ENCODE measurements at places on chromosomes 7 and 10.

- no peak for DNase-seq
These were observed 965 bp upstream of the CAMK1D start for GRCh38 chr10:12348294-12348869.

DNA sequence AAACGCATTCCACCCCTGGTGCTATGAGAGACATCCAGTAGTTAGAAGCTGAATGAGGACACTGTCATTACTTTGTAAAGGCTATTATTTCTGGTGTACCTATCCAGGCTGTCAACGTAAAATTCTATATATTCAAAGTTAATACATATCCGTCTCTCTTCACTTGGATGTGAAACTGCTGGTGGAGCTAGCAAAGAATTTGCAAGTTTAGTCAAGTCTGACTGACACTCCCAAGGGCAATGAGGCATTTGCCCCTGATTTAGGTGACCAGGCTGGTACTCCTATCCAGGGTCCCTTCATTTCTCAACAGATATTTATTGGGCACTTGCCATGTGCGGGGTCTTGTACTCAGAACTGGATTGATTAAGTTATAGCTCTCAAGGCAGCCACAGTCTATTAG lies 260.1 kb upstream of the CDC14C start:
- no peak for DNase-seq

- DNase-seq = no peak
These were observed 14.1 kb upstream of the TMEM72 start for GRCh38 chr10:44897049-44897448.

- no peak for DNase-seq
These were observed 283.8 kb upstream of the C7orf33 start for GRCh38 chr7:148306759-148307158.

GRCh38 chr10:29880856-29881255 lies 178.5 kb downstream of the JCAD start:
- DNase-seq = no peak

DNA sequence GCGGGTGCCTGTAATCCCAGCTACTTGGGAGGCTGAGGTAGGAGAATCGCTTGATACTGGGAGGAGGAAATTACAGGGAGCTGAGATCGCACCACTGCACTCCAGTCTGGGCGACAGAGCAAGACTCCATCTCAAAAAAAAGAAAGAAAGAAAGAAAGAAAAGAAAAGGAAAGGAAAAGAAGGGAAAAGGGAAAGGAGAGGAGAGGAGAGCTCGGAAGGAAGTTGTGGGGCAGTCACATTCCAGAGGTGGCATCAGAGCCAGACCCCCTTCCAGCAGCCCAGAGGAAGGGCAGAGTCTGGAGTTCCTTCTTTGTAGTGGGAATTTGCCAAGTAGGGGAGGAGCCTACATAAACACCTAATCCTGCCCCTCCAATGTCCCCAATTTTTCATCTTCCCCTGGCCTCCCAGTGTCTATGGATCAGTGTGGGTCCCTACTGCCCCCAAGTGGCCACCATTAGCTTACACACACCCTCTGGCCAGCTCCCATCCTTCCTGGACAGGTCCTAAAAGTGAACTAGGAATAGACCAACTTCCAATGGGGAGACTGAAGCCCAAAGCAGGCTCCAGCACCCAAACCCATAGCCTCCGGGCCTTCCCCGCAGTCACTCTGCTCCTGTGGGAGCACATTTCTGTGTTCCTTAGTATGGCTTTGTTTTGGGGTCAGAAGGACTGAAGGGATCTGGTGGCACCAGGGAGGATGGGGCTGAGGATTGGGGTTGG lies 39.6 kb upstream of the HSPB1 start:
- DNase-seq = no peak

DNA sequence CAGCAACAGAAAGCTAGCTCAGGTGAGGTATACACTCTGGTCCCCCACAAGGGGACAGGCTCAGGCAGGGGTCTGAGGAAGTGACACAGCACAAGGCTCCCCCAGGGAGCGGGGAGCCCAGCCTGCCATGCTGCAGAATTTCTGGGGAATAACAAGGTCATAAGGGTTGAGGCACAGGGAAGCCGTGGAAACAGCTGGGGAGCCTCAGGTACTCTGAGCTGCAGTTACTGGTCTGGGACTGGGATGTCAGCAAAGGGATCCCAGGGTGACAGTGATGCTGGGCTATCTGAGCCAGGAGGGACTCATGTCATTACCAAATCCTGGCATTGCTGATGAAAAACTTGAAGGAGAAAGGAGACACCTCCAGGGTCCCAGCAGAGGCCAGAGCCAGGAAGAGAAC lies 64.4 kb upstream of the NANOS1 start:
- no peak for DNase-seq

DNA sequence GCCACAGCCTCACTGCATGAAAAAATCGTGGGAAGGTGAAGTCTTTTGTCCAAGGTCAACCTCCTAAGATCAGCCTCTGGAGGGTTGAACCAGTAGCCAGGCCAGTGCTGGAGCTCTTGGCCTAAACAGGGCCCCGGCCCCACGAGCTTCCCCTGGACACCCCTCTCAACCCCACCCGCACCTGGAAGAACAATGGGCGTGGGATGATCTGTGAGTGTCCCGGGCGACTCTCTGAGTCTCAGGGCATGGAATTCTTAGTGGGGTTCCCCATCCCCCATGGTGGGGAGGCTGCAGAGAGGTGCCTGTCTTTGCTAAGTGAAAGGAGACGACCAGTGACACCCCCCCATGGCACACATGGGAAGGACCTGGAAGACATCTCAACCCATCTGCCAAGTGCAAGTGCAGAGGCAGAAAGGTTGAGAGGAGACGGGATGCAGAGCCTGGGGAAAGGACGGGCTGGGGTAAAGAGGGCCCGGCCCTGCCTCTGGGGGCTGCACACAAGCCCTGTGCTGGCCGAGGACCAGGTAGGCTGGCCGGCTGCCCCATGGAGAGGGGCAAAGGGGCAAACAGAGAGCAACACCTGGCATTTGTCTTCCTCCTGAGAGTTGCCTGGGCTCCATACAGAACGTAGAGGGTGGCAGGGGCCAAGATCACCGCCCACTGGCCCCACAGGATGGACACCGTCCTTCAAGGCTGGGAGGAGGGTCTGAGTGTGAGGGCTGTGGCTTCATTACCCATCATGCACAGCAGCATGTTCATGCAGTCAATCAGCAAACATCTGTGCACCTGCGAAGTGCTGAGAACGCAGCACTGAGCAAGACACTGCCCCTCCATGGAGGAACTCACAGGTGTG lies 163.0 kb upstream of the PPP2R2D start:
- DNase-seq = no peak

DNA sequence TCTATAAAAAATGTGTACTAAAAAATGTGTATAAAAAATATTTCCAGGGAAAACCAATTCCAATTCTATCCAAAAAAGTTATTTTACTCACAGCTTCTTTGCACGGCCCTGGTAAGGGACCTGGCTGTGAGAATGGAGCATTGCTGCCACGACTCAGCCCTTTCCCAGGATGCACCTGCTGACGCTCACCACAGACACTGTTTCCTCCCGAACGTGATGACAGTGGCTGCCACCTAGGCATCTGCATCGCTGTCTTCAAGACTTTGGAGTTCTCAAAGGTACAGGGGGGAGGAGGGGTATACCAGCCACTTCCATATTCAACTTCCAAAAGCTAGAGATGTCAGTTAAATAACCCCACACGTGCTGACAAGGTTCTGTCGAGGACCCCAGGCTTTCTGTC lies 23.9 kb upstream of the PTPRN2 start:
- no peak for DNase-seq

GRCh38 chr10:132606031-132606491 lies 68.5 kb downstream of the INPP5A start:
- DNase-seq = no peak
